8988T (cell line): ENCODE measurements at places on chromosomes 3 and 15.

DNA sequence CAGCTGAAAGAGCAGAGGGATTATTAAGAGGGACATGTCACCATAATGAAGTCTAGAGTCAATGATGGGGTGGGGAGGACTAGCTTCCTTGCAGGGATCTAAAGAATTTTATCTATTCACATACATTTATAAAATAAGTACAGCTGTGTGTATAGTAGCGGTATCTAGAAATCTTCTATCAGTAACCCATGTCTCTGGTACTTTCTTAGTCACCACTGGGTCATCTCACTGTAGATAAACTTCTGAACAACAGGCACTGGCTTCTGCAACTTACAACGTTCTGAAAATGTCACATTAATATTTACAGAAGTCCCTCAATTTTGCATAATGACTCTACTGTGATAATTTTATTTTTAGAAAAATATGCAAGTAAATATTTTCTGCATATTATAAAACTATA is 401.7 kb downstream of the TBC1D5 start:
- DNase-seq, result no peak

DNA sequence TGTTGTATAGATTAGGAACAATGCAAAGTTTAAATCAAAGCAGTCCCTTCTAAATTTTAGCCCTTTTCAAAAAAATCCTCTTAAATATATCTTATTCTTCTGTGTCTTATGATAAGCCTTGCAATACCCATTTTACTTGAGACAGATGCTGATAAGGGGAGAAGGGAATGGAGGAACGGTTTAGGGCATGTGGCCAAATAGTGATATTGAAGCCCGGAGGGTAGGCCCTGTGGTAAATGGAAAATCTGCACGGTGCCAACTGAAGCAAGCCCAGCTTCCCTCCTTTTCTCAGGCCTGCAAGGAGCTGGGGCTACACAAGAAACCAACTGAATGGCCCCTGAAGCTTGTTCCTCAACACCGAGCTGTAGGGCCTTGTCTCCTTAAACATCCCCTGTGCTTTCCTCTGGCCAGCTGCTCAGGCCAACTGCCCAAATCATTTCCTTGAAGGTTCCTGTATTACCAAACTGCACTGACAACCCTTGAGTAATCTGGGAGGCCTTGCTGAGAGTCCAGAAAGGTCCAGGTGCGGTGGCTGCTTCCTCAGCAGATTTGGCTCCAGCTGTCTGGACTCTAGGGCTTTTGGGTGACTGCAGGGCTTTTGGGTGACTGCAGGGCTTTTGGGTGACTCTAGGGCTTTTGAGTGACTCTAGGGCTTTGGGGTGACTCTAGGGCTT is 67.2 kb downstream of the NCEH1 start:
- no peak for DNase-seq

- DNase-seq, result no peak
Observed at GRCh38 chr3:147161833-147162232, 244.5 kb downstream of the ZIC4 start.

DNA sequence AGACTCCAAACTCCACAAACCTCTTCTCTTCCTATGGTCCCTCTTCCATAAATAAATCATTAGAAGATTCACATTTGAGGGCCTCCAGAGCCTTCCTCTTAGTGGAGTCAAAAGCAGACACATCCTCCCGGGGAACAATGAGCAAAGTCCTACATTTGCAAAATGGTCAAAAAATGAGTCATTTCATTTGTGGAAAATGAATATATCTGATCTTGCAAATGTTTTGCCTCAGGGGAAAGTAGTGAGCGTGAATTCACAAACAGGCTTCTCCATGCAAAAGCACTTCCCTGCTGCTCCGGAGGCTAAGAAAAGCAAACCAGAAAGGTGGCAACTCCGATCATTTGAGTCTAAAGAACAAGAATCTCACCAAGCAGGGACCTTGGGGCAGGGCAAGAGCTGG is 86.7 kb upstream of the IQSEC1 start:
- DNase-seq, result no peak

GRCh38 chr3:72339670-72340030 is 508.6 kb downstream of the SHQ1 start:
- DNase-seq, result no peak

DNA sequence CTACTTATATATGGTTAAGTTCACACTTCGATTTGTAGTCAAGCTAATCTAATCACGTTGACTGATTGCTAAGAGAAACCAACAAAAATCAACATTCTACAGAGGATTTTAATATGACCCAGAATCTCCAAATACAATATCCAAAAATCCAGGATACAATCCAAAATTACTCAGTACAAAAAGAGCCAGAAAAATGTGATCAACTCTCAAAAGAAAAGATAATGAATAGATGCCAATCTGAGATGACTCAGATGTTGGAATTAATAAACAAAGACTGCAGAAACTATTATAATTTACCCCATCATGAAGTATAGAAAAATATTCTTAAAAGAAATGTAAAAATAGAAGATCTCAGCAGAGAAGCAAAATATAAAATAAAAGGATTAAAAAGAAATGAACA is 22.3 kb downstream of the HACL1 start:
- DNase-seq, result no peak

- no peak for DNase-seq
Observed at GRCh38 chr3:156803952-156804741, 22.0 kb upstream of the LEKR1 start.

DNA sequence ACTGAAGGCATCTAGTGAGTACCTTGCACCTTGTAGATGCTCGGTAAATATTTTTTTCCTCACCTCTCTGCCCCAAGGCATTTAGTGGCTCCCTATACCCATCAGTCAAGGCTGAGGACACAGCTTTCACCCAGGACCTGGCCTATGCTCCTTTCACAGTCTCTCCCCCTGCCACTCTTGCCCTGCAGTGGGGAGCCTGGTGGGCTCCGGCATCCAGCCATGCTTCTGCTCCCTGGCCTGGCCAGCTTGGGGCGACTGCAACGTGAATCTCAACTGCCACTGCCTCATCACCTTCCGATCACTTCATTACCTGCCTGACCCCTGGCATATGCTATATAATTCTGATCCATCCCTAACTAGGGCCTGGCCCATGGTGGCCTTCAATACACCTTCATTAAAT is 735 bp upstream of the CX3CR1 start:
- DNase-seq, result no peak

DNA sequence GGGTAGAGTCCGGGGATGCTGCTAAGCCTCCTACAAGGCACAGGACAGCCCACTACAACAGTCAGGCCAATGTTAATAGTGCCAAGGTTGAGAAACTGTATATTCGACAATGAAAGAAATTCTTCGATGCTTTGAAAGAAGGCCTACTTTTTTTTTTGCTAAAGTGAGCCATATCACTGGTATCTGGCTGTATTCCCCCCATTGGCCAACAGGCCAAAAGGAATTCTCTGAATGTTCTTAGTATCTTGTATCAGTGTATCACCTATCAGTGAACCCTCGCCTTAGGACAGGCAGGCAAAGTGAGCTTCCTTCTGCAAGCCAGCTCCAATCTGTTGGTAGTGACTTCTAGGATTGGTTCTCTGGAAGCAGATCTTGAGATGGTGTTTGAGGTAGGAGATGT is 74.2 kb downstream of the SNTN start:
- DNase-seq, result no peak

DNA sequence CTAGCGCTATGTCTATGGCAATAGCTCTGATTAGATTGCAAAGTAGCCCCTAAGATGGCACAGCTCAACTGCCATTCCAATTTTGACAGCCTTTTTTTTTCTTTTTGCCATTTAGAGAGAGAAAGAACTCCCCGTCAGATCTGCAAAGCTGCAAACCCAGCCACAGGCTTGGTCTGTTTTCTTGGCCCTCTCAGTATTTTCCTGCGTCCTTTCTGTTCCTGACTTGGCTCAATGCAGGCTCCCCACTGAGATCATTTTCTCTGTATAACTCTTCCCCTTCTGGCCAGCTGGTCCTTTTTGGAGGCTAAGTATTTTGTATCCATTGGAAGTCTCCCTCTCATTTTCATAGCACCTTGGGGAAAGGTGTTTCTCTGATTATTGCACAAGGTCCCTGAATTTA is 386.7 kb downstream of the UNC13C start:
- no peak for DNase-seq

DNA sequence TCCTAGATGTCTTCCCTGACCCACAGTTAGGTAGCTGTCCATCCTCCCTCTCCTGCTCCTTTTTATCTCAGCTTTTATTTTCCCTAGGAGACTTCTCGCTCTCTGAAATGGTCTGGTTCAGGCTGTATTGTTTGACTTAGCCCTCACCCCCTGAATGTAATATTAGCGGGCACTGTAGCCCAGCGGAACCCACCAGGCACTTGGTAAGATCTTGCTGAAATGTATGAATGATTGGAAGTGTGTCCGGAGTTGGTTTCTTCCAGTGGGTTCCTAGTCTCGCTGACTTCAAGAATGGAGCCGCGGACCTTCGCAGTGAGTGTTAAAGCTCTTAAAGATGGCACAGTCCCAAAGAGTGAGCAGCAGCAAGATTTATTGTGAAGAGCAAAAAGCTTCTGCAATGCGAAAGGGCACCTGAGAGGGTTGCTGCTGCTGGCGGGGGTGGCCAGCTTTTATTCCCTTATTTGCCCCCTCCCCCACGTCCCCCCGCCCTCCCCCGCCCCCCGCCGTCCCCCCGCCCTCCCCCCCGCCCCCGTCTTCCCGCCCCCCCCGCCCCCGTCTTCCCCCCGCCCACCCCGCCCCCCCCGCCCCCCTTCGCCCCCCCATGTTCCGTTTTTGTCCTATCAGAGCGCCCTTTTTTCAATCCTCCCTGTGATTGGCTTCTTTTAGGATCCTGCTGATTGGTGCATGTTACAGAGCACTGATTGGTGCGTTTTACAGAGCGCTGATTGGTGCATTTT is 694 bp upstream of the EEFSEC start:
- DNase-seq, result no peak

DNA sequence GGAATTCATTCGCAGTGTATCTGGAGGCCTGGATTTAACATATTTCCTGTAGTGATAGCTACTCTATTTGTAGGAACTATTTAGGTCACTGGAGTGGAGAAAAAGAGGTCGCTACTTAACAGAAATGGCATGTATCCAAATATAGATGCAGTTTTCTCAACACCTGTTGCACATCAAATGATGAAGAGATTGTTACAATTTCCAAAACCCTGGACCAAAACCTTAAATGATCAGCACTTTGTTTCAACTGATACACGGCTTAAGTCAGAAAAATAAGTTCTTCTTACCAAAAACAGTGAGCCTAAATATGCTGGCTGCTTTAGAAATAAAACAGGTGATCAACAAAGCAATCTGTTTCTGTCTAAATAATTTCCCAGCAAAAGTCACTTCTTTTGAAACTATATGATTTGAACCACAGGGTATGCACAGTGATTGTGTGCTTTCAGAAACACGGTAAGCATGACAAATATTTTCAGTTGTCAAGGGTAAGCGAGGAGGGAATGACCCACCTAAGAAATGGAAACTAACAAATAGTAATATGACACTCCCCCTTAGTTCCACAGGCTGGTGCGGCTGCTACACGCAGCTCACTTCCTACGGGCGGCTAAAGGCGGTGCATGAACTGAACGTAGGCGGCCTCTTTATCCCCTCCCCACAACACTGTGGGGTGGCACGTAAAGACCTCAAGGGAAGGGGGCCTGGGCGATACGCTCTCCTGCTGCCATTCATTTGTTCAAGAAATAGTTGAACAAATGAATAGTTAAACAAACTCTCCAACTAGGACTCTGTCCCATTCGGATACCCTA is 1.1 kb downstream of the EHD4 start:
- no peak for DNase-seq
